ENCODE measurements at places on chromosomes 1 and 21. TPM values are rescaled to one million over a fixed set of nuclear protein-coding genes. Genes with fewer than 3 reads are reported as not detected.

The AKR7A2 gene
- 29.6 TPM for total RNA-seq

The MSH4 gene
- total RNA-seq, result 0.19 TPM

The NEXN gene
- not detected for total RNA-seq

DNA sequence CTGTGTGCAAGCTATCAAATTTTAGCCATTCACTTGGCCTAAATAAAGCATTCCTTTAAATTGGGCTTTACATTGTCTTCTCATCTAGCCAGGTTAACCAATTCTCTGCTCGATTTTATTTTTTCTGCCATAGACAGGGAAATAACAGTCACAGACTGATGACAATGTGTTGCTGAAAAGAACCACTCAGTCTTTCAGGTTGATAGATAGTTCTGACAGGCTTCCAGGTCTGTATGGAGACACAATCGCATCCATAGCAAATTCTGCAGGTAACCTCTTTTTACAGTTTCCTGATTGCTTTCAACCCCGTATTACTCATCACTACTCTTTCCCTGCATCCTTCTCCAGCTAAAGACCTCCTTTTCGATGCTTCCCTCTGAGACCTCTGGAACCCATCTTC lies 198.0 kb downstream of the KCNH1 start:
- DNase-seq, result no peak
- H3K4me1 ChIP-seq, result peaks cover 3% of the 10 kb centered on the region
- H3K36me3 ChIP-seq, result no peaks in the 10 kb centered on the region
- H3K4me3 ChIP-seq, result no peak overlapping the region
- H3K27ac ChIP-seq, result no peak overlapping the region
- H3K27me3 ChIP-seq, result peaks cover 2% of the 10 kb centered on the region

DNA sequence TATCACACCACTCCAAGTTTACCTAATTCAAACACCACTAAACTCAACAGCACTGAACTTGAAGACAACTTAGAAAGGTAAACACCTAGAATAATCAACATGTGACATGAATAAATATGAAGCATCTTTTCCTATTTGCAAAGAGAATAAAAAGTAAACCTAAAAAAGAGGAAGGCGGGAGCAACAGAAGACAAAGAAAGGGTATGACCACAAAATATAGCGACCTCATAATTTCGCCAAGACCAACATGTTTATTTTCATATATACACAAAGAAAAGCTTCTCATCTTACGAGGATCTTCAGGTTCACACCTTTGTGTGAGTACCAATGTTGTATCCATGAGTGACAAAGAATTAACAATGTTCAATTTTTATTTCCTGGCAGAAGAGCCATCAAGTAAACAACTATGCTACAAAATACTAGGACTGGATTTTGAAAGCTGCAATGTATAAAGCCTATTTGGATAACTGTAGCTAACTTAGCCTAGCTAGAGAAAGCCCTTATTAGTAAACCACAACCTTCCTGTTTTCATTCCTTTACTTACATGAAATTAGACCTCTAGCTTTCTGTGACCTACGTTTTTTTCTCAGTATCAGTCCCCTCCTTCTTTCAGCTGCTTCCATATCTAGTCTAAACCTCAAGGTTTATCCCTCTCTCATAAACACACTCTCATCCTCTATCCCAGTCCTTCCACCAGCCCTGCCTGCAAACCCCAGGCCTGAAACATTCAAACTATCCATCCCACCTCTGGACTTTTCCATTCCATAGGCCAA lies 21.3 kb upstream of the PHTF1 start:
- H3K27me3 ChIP-seq, result no peaks in the 10 kb centered on the region
- no peak overlapping the region for H3K4me3 ChIP-seq
- peaks cover 16% of the 10 kb centered on the region for H3K4me1 ChIP-seq
- DNase-seq, result no peak
- no peak overlapping the region for H3K27ac ChIP-seq

- H3K27ac ChIP-seq, result no peak overlapping the region
- no peaks in the 10 kb centered on the region for H3K36me3 ChIP-seq
- H3K4me1 ChIP-seq, result no peaks in the 10 kb centered on the region
- no peak for DNase-seq
- no peak overlapping the region for H3K4me3 ChIP-seq
Observed at GRCh38 chr1:22872981-22873664, 99.5 kb downstream of the LACTBL1 start.

GRCh38 chr1:241266121-241266520 lies 90.9 kb downstream of the RGS7 start:
- no peak overlapping the region for H3K4me3 ChIP-seq
- no peaks in the 10 kb centered on the region for H3K36me3 ChIP-seq
- H3K4me1 ChIP-seq, result no peaks in the 10 kb centered on the region

DNA sequence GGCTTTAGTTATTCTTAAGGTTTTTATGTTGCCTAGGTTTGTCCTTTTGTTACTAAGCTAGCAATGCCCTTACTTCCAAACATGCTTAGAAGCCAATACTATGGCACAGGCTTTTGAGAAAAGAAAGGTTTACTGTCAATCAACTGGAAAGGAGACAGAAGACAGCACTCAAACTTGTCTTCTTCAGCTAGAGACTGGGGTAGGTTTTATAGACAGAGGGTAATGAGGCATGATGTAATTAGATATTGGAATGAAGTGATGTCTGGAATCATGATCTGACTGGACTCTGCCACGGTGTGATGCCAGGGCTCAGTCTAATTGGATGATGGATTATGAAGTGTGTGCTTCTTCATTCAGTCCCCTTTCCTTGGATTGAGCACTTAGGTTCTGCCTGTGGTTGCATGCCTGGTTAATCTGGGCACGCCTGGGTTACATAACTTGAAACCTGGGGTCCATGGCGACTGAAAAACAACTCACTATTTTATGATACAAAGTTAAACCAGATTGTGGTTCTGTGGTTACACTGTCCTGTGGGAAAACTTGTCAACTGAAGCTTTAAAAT lies 625.8 kb downstream of the BRINP3 start:
- H3K4me1 ChIP-seq, result no peaks in the 10 kb centered on the region
- peaks cover 6% of the 10 kb centered on the region for H3K36me3 ChIP-seq
- no peak for DNase-seq
- H3K27me3 ChIP-seq, result no peaks in the 10 kb centered on the region
- H3K4me3 ChIP-seq, result no peak overlapping the region

- no peaks in the 10 kb centered on the region for H3K27me3 ChIP-seq
- DNase-seq, result no peak
- no peak overlapping the region for H3K27ac ChIP-seq
- H3K4me3 ChIP-seq, result no peak overlapping the region
- no peaks in the 10 kb centered on the region for H3K4me1 ChIP-seq
- no peaks in the 10 kb centered on the region for H3K36me3 ChIP-seq
Observed at GRCh38 chr1:66521721-66522365, 12.1 kb upstream of the SGIP1 start.

DNA sequence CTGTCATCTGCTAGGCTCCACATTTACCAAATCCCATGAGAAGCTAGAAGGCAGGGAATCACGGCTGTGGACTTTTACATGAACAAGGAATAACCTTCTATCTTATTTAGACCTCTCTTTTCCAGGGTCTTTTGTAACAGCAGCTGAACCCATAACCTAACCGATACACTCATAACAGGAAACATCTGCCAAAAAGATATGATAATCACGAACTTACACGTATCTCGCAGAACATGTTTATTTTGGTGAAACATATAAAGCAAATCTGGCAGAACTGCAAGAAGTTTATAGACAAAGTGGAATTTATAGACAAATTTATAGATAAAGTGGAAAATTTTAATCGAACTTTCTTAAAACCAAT lies 20.4 kb downstream of the TINAGL1 start:
- H3K27me3 ChIP-seq, result peaks cover 21% of the 10 kb centered on the region
- no peak overlapping the region for H3K4me3 ChIP-seq
- H3K4me1 ChIP-seq, result no peaks in the 10 kb centered on the region
- no peaks in the 10 kb centered on the region for H3K36me3 ChIP-seq
- DNase-seq, result no peak
